ENCODE measurements at places on chromosomes 12 and 14. TPM values are rescaled to one million over a fixed set of nuclear protein-coding genes. Genes with fewer than 3 reads are reported as not detected.
A peak's percentile ranks its signal among the peaks of the same experiment; 100 is the strongest.

DNA sequence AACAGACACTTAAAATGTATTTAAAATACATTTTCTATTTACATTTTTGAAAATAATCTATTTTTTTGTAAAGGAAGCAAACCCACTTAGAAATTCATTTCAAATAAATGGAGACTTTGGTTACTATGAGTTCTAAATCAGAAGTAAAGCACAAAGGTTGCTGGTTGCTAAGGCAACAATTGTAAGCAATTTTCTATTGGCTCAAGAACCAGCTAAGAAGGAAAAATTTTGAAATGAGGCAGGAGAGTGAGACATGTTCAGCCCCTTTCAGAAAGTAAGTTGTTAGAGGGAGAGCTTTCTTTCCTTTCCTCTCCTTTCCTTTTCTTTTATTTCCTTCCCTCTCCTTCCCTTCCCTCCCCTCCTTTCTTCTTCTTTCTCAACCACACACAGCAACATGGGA is 80.7 kb downstream of the PRMT8 start:
- no peak for DNase-seq

GRCh38 chr12:46492471-46493085 is 120.0 kb upstream of the SLC38A2 start:
- DNase-seq, result peak; percentile 88

- DNase-seq, result no peak
These were observed 146.0 kb upstream of the SFSWAP start for GRCh38 chr12:131564845-131565244.

GRCh38 chr14:54175298-54175942 is 218.8 kb upstream of the BMP4 start:
- DNase-seq, result peak; percentile 74

ENDOU gene
- not detected for total RNA-seq

GPR68 gene
- total RNA-seq, result 11.6 TPM

GRCh38 chr14:95660651-95661515 is 25.3 kb upstream of the TCL1B start:
- DNase-seq, result peak; percentile 33

PTCSC3 gene
- total RNA-seq, result not detected

- peak; percentile 95 for DNase-seq
These were observed 27.0 kb downstream of the RIN3 start for GRCh38 chr14:92540472-92541048.

GRCh38 chr14:50816395-50817047 is 14.4 kb downstream of the NIN start:
- DNase-seq, result peak; percentile 55

TPI1 gene
- total RNA-seq, result 1,599 TPM

DNA sequence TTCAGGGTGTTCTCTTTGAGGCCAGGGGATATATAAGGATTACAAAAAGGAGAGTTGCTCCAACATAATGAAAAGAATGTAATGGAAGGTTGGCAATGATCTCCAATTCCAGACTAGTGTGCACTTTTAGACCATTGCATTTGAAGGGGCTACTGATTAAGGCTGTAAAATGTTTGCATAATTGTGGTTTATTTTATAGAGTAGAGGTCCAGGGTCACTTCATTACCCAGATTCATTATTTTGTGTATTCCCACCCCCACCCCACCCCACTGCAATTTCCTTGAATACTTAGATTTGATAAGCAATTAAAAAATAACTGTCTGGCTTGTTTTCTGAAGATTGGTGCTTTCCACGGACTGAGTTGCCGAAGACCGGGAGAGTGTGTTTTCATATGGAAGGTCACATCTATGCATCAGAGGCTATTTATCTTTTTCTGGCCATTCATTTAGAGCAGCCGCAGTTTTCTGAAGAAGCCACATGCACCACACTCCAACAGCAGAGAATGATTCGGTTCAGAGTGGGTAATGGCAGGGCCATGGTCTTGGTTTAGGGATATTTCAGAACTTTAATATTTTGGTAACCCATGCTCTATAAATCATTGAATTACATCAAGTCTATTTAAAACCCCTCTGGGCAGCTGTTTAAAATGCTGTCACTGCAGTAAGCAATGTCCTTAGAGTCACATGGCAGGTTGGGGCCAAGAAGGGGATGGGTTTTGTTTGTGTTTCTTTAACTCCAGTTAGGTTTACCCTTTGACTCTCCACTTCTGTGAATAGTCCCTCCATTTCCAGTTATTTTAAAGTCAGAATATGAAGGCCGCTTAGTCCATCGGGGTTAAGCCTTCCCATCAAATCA is 94.6 kb downstream of the TMEM30B start:
- no peak for DNase-seq

DNA sequence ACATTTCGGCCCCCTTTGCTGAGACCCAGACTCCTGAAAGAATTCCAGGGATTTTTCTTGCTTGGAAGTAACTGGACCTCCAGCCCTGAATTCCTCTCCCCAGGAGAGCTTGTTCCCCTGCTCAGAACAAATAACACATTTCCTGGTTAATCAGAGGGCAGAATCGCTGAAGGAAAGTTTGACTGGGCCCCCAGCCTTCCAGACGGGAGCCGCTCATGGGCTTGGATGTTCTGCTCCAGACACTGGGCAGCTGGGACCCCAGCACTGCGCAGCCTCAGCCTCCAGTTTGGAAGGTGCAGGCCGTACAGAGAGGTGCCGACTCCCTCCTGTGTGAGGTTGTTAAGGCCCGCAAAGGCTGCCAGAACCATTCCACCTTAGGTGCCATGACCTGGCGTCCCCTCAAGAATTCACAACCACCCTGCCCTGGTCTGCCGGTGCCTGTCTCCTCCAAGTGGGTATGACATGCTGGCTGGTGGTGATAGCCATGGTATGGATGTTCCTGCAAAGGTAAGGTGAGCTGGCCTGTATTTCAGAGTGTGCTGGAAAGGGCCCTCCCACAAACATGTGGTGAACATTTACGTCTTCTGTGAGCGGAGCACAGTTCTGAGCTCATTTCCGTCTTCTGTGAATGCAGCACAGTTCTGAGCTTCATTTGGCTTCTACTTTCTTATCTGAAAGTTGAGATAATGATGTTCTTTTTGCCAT is 5.1 kb upstream of the LTBP2 start:
- DNase-seq, result peak; percentile 66

DNA sequence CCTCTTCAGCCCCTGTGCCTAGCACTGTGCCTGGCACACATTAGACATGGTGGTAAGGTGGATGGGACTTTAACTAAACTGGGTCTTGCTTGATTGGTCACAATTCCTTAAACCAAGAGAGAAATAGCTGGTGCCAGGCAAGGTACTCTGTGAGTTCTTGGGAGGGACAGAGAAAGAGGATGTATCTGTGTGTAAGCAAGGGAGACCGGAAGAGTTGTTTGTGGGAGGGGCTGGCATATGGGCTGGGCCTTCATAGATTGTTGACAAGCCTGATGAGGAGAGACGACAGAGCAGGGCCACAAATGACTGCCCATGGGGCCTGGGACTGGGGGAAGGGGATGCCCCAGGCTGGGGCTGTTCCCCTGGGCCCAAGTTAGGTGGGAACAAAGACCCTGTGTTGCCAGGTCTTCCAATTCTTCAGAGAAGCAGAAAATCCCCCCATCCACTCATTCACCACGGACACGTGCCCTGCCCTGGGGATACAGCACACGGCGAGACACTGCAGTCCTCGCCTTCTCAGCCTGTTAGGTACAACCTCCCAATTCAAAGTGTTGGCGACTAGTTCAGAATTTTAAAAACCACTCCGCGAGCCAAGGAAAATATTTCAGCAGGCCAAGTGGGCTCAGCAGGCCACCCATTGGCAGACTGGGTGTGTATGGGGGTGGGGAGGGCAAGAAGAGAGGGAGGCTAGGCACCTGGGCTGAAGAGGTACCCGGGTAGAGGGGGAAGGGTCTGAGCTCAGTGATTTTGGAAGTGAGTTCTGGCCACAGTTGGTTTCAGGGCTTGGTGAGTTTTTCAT is 11.4 kb upstream of the CYP46A1 start:
- no peak for DNase-seq

POC1B gene
- total RNA-seq, result 11.1 TPM

MBD6 gene
- total RNA-seq, result 0.91 TPM

DNA sequence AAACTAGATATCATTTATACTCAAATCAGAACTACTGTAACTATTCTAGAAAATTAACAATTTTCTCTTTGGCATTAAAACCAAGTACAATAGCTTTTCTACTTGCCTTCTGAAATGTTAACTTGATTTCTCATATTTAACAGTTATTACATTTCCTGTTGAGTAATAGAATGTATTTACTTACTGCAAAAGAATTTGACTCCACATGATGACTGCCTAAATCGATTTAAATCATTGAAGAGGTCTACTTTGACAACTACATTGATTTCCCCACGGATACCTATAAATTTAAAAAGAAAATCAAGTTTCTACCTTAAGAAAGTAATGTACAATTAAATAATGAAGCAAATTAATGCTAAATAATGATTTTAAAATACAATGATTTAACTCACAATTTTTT is 18.9 kb downstream of the C2CD5 start:
- no peak for DNase-seq

- DNase-seq, result peak; percentile 77
These were observed 50.0 kb downstream of the NCOR2 start for GRCh38 chr12:124517260-124518050.

KRT83 gene
- not detected for total RNA-seq

Data from Daoy (cell line).